ENCODE measurements at places on chromosomes 2 and 18.

DNA sequence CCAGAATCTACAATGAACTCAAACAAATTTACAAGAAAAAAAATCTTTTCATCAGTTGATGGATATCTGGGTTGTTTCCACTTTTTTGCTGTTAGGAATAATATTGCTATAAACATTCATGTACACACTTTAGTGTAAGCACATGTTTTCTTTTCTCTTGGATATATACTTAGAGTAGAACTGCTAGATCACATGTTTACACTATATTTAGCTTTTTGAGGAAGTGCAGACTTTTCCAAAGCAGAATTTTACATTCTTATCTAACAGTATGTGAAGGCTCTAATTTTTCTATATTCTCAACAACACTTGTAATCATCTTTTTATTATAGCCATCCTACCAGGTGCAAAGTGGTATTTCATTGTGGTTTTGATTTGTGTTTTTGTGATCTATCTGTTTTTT lies 103.6 kb upstream of the RMP24 start:
- DNase-seq, result no peak

DNA sequence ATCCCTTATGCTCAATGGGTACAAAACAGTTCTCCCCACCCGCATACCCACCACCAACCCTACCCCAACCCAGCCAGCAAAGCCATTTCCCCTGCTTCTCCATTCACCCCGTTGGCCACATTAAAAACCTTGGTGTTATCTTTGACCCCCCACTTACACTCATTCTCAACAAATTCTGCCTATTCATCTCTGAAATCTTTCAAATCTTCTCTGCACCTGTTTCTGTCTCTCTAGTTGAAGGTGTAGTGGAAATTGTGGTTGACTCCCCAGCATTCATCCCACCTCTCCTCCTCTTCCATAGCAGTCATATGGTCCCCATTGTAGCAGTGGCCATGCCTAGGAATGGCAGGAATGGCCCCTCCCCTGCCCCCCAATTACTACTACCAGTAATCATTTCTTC lies 20.5 kb upstream of the TET3 start:
- no peak for DNase-seq

DNA sequence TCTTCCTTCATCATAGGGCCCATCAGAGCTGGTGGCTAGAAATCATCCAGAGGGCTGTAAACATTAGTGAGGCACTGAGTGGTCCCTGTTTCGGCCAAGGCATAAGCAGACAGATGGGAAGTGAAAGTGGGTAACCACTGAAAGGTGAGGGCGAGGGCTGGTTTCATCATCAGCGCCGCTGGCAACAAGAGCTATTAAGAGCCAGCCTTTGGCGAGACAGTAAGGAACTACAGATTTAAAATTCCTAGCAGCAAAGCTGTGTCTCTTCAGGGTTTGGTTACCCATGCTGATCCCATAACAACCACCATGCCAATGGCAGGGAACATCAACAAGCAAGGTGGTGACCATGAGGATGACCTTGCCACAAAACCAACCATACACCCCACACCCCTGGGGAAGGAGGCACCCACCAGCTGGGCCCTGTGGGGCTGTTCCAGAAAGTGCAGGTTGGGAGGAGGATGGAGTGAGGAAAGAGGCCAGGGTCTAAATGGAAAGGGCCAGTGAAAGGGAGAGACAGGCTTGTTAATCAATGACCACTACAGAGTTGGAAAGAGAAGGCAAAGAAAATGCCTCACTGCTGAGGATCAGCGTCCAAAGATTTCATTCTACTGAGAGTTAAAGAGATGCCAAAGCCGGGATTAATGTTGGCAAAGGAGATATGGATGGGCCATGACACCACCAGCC lies 9.0 kb upstream of the SLC20A1 start:
- no peak for DNase-seq

DNA sequence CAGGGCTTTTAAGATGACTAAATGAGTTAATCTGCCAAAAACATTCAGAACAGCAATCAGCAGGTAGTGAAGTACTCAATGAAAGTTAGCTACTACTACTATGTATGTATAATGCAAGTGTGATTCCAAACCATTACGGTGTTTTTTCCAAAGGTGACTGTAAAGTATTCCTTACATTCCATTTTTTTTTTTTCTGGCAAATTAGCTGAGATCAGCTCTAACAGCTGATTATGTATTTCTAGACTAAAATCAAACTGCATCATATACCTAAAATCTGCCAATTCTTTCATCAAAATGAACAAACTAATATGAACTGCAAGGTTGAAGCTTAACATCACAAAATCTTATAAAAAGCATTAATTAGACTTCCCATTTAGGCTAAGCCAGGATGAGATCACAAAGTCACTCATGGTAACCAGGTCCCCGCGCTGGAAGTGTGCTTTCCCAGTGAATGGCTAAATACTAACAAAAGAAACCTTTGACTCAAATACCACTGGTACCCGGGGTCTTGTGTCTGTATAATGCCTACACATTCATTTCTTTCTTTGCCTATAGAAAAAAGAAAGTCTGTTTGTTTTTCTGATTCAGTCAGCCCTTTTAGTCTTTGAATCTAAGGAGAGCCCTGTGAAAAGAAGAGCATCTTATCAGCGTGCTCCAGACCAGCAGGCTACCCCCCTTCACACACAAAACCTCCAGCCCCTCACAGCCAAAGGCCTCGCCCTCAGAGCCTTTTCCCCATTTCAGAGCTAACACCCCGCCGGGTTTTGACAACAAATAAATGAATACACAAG lies 88.3 kb downstream of the RBMS1 start:
- no peak for DNase-seq

- DNase-seq, result peak; percentile 81
These were observed 597.8 kb downstream of the DCC start for GRCh38 chr18:52937840-52938239.

DNA sequence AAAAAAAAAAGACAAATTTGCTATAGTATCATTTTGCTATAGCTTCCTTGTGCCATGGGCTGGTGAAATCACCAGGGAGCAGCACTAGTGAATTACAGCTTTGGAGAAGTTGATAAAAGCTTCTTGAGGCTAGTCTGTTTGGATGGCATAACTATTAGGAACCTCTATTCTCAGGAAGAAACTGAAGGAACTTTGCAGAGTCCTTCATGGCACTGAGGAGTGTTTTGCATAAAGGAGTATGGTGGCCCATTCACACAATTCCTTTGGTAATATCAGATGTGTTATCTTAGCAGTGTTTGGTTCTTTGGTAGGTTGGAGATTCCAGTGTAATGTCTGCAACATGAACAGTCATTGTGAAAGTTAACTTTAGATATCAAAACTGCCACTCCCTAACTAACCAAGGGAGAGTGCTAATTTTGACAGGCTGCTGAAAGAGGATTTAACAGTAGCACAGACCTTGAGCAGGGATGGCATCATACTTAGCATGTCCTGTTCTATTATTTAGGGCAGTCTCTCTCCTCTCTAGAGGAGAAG lies 76.6 kb upstream of the ZFP36L2 start:
- no peak for DNase-seq

DNA sequence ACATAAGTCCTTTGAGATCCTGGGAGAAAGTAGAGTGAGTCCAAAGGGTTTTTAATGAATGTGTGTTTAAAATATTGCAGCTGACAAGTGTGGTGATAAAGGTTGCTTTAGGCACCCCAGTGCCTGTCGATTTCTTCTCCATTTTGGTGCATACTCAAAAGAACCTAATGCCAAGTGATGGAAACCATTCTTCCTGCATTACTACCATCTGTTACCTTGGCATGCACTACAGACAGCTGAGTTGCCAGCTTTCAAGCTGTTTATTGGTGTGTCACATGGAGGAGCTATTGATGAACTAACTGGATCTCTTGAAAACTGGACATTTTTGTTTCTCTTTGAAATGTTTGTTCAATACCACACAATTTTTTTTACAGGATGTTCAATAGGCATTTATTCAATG lies 350.0 kb downstream of the AKAIN1 start:
- no peak for DNase-seq

DNA sequence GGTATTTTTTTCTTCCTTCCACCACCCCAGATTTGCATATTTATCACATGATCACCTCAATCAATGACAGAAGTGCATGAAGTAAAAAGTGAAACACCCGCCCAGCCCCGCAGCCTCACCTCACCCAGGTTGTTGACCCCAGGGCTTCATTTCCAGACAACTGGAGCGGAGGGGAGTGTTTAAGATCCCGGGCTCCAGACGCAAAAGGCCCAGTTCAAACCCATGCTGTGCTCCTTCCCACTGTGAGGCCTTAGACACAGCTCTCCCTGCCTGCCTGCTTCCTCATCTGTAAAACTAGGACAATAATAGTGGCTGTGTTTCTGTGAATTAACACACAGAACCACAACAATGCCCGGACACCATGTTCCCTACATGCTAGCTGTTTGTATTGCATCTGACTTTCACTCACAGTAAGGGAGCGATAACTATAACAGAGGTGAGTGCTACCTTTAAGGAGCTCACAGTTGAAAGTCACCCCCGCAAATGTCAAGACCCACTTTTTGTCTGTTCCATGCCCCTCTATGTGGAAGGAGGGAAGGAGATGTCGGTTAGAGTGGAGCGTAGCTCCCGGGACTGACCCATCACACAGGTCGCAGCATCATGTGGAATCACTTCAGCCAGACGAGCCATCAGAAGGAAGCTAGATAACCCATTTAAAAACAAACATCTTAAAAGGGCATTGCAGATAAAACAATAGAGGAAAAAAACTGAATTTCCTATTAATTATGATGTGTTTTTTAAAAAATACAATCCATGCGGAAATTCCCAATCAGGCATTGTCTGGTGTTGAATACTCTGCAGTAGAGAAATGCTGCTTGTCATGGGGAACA lies 77.5 kb upstream of the DAPL1 start:
- DNase-seq, result no peak

GRCh38 chr18:63233334-63233733 lies 86.2 kb downstream of the BCL2 start:
- no peak for DNase-seq

GRCh38 chr2:171083451-171083850 lies 77.2 kb downstream of the TLK1 start:
- DNase-seq, result no peak

GRCh38 chr2:54394392-54394791 lies 61.7 kb upstream of the SPTBN1 start:
- no peak for DNase-seq

- DNase-seq, result no peak
These were observed 23.7 kb downstream of the NCAPH start for GRCh38 chr2:96359310-96359709.

- DNase-seq, result no peak
These were observed 33.6 kb downstream of the ATOH8 start for GRCh38 chr2:85787282-85787980.

DNA sequence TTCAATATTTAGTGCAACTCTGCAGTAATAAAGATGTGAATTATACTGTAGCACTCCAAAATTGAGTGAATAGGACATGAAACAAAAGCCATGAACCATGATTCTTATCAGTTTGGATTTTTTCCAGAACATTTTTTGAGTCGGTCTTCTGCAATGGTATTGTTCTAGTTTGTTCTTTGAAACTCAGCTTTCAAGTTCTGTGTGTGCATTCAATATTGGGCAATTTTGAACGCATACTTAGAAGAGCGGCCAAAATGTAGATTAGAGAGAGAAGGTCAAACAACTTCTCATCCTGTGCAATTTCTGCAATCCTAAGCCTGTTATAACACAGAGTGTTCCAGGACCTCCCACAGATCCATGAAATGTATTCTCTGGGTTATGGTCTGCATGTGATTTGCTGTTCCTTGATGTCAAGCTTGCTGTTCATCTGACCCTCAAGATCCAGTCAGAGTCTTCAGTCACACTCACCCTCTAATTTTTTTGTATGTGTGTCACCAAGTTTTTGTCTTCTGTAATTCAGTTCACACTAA lies 48.3 kb downstream of the TSPYL6 start:
- no peak for DNase-seq

GRCh38 chr2:9800639-9800974 lies 42.7 kb upstream of the TAF1B start:
- DNase-seq, result peak; percentile 61

DNA sequence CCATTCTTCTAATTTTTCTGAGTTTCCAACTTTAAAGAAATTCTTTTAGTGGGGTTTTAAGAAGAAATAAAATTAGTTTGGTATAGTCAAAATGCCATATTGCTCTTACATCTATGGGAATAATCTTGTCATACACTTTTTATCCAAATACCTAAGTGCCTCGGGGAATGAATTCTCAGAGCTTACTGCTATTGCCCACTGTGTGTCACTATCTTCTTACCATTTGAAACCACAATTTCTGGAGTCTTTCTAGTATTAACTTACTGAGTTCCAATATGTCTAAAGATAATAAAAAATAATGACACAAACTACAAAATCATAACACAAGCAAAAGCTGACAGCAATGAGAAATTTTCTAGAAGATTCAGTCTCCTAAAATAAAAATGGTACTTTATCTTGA lies 23.7 kb upstream of the DNAH6 start:
- DNase-seq, result no peak

DNA sequence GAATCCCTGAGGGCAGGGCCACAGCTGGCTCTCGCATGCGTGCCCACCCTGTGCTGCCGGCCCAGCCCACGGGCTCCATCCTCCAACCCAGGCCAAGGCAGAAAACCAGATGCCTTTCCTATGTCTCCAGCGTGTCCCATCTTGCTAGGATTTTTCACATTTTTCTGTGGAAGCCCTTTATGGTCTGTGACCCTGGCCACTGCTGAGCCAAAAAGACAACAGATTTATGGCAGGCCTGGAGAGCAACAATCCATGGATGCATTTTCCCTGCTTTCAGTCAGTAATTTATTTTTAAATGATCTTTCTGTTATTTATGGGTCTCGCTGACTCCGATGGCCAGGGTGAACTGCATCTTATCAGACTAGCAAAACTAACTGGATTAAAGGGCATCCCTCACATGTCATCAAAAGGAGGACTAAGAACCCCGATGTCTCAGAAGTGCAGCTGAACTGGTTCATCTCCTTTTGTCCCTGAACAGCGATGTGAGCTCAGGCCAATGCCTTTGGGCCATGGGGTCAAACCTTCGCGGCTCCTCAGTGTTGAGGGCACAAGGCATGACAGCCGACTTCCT lies 346.0 kb downstream of the CYRIA start:
- no peak for DNase-seq

DNA sequence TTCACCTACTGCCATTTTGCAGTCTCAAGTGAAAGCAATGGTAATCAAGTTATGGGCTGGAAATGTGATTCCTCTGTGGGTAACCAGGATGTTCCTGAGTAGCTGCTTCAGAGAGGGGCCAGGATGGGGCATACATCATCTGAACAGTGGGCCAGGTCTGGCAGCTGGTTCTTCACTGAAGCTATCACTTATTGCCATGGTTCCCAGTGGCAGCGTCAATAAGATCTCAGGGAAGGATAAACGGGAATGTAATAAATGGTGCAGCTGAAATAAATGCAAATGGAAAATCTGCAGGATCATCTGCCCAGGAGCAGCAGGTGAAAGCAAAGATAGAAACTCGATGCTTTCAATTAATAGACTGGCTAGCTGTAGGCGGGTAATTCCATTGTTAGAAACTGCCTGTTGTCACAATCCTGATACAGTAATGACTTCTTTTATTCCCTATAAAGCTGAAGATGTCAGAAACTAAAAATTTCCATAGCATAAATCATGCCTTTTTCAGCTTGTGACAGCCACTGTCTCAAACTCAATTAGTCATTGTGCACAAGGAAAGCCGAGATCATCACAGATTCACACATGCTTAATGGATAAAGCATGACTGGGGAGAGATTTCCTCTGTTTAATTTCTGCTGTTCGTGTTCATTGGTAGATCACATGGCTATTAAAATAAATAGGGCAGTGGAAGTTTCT lies 56.2 kb upstream of the CCDC85A start:
- DNase-seq, result peak; percentile 12
